ENCODE measurements at places on chromosomes 11 and 22.

DNA sequence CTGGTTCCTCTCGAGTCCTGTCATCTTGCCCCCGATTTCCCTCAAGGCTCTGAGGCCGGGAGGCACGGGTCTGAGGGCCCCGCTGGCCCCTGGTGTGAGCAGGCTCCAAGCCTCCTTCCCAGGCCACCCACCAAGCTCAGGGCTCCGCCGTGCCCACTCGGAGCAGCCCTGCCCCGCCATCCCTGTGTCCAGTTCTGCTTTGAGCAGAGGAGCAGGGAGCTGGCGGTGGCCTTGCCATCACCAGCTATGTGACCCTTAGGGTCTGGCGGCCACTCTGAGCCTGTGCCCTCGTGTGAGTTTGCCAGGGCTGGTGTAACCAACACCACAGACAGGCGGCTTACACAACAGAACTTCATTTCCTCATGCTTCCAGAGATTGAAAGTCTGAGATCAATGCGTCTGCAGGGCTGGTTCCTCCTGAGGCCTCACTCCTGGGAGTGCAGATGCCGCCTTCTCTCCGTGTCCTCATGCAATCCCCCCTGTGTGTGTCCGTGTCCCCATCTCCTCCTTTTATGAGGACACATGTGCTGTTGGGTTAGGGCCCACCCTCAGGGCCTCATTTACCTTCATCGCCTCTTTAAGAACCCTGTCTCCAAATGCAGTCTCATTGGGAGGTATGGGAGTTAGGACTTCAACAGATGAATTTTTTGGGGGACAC lies 36.5 kb upstream of the CELSR1 start:
- no peak for DNase-seq

GRCh38 chr11:107590460-107591377 lies at the start of gene ELMOD1:
ELMOD1 (plus strand) TSS chr11:107591147; CDS start chr11:107618190, 27,043 bp downstream.
- peak; percentile 22 for DNase-seq

DNA sequence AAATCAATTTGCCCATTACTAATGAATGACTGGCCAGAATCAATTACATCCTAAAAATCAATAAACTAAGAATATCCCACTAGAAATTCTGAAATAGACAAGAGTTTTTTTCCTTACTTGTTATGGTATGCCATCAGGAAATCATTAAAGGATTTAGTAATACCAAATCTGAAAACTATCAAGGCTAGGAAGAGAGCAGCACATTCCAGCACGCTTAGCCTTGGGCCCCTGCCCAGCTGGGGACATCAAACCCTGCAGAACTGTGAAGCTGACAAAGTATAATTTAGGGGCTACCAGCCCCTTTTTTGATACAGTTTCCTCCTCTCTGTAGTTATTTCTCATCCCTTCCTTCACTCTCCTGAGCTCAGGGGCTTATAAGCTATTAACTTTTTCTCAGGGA lies 247.8 kb upstream of the ZC3H12C start:
- DNase-seq, result no peak

GRCh38 chr22:18001040-18001893 lies 23.1 kb downstream of the MICAL3 start:
- peak; percentile 98 for DNase-seq

- DNase-seq, result no peak
Observed at GRCh38 chr22:34427436-34427835, 507.2 kb upstream of the LARGE1 start.

DNA sequence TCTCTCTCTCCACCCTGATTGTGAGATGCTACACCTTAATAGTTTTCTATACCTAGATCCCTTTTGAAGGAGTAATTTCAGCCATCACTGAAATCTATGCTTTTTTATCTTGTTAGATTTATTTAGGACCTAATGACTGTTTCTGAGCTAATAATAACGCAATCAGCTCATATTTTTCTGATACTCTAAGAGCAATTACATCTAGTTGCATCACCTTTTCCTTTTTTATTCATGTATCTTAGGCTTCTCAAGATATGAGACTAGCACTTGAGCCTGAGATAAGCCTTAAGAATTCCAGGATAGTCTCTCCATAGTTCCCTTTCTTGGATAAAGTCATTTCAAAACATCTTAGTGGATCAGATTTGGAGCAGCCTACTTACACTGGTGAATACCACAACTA lies 25.1 kb upstream of the CAVIN3 start:
- DNase-seq, result no peak

DNA sequence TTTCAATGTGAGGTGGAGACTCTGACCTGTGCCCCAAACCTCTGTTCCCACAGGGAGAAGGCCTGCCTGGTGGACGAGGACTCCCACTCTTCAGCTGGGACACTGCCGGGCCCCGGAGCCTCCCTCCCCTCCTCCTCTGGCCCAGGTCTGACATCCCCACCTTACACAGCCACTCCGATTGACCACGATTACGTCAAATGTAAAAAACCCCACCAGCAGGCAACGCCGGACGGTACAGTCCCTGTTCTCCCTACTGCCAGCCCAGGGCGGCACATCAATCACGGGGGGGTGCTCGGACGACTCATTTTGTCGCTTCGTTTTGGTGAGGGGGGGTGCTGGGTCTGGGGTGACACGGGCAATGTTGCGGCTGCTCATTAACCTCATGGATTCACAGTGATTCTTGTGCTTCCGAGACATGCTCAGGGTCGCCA lies 83.3 kb upstream of the SUSD2 start:
- DNase-seq, result no peak

- DNase-seq, result no peak
Observed at GRCh38 chr11:63764340-63764678, 4.3 kb downstream of the ZFTA start.

DNA sequence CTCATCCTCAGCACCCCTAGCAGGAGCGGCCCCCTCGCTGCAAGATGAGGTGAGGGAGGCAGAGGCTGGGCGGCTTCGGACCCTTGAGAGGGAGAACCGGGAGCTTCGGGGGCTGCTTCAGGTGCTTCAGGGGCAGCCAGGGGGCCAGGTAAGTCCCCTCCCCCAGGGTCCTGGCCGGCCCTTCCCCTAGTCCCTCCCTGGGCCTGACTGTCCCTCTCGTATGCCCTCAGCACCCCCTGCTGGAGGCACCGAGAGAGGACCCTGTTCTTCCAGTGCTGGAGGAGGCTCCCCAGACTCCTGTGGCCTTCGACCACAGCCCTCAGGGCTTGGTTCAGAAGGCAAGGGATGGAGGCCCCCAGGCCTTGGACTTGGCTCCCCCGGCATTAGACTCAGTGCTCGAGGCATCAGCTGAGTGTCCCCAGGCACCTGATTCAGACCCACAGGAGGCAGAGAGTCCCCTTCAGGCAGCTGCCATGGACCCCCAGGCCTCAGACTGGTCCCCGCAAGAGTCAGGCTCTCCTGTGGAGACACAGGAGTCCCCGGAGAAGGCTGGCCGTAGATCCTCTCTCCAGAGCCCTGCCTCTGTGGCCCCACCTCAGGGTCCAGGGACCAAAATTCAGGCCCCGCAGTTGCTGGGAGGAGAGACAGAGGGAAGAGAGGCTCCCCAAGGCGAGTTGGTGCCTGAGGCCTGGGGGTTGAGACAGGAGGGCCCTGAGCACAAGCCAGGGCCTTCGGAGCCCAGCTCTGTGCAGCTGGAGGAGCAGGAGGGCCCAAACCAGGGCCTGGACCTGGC lies 4.0 kb downstream of the CCDC88B start:
- DNase-seq, result no peak

DNA sequence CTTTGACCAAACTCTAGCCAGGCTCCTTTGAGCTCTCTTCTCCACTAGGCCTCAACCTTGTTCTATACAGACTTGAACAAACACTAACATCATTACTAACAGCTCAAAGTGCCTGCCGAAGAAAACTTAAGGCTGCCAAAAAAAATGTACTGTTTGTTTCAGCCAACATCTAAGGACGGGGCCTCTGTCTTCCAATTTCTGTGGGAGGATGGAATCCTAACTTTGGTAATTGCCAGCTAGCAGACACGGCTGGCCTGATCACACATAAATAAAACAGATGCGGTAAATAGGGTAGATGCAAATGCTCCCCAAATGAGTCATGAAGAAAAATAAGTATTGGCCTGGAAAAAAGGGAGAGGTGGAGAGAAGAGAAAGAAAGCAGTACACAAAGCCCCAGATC lies 394.3 kb downstream of the TMEM135 start:
- DNase-seq, result peak; percentile 59

GRCh38 chr22:24400726-24401596 lies 26.4 kb upstream of the ADORA2A start:
- DNase-seq, result peak; percentile 34

- peak; percentile 33 for DNase-seq
Observed at GRCh38 chr11:119316729-119317591, at the start of gene MCAM. MCAM (minus strand) TSS chr11:119317130; CDS start chr11:119317101, 29 bp downstream.

DNA sequence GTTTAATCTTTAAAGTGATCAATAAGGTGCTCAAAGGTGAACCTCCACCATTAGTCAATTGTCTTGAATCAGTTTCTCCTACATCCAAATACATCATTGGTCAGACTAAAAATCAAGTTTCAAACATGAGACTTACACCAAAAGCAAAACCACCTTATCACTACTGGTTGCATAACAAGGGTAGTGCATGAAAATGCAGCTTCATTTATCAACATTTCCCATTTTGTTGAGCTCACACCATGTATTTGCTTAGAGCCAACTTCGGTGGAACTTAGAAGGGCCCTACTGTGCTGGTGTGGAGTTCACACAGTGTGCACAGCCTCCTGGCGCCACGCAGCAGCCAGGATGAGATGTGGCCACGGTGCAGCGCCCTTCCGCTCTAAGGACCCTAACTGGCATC lies 23.1 kb upstream of the PHLDA2 start:
- DNase-seq, result peak; percentile 27

- peak; percentile 79 for DNase-seq
Observed at GRCh38 chr11:11848891-11849746, 7.3 kb downstream of the USP47 start.

- DNase-seq, result no peak
Observed at GRCh38 chr22:19639610-19640135, 74.6 kb upstream of the SEPTIN5 start.

GRCh38 chr22:45802054-45802453 lies 130.4 kb downstream of the ATXN10 start:
- DNase-seq, result no peak

DNA sequence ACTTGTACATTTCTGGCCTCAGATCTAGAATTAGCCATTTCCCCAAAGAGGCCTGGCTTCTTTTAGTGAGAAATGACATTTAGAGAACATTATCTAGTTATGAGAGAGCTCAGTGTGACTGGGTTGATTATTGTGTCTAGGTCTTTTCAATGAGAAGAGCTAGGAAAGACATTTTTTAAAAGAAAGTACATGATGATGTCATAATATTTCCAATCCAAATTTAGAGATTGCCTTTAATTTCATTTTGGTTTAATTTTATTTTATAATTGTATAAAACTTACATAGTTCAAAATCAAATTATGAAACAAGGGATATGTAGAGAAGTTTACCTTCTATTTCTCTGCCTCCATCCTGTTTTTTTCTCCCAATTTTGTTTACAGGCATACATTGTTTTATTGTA lies 354.9 kb downstream of the TMEM135 start:
- DNase-seq, result no peak

DNA sequence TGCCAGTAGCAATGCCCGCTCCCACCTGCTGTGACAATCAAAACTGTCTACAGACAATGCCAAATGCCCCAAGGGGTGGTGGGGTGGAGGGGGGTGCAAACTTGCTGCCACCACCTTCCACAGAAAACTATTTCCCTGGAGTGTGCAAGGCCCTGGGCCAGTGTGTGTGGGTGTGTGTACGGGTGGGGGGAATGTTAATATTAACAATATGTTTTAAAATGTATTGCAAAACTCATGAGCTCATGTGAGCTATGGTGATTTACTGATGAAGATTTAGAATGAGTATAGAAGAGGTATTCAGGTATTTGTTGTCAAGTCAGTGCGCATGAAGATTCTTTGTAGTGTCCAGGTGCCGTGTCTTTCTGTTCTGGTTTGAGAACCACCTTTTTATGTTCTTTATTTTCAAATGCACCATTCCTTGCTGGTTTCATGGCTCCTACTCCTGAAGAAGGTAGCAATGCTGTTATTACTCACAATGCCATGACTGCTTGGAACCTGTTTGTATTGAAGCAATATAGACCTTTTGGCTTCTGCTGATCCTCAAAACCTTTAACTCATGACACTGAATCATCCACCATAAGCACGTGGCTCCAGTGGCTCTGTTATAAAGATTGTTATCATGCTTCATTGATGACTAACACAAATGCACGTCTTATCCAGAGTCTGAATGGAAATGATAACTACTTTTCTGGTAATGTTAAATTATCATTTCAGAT lies 29.9 kb upstream of the AQP11 start:
- peak; percentile 78 for DNase-seq

- DNase-seq, result peak; percentile 42
Observed at GRCh38 chr22:25362215-25362882, 142.9 kb downstream of the CRYBB2 start.
